ENCODE measurements at places on chromosomes 4 and X.

DNA sequence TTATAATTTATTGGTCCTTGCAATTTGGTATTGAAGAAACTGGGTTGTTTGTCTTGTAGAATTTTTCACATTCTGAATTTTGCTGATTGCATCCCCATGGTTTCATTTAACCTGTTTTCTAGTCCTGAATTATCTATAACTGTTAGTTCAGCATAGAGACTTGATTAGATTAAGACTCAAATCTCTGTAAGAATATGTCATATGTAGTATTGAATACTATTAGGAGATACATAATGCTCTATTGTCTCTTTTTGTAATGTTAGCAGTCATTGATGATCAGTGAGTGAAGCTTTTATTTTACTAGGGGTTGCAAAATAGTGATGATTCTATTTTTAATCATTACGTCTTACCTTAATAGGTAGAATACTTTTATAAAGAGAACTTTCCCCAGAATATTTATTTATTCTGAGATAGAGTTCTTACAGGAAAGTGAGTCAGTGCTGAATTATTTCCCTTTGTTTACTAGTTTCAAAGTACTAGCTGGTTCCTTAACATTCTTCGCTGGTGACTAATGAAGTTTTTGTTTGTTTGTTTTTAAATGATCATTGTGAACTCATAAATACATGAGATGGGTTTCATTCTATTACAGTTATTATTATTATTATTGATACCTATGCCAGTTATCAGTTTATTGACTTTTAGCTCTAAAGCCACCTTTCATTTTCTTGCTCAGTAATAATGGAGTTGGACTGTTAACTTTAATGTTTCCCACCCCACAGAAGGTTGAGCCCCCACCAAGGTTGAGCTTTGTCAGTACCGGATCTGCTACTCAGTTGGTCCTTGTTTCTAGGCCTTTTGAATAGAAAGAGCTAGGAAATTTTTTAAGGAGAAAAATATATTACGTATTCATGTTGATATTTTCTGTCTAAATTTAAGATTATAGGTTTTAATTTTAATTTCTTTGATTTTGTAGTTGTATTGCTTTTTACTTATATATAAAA is 102.3 kb downstream of the LARP1B start:
- no peak for DNase-seq

DNA sequence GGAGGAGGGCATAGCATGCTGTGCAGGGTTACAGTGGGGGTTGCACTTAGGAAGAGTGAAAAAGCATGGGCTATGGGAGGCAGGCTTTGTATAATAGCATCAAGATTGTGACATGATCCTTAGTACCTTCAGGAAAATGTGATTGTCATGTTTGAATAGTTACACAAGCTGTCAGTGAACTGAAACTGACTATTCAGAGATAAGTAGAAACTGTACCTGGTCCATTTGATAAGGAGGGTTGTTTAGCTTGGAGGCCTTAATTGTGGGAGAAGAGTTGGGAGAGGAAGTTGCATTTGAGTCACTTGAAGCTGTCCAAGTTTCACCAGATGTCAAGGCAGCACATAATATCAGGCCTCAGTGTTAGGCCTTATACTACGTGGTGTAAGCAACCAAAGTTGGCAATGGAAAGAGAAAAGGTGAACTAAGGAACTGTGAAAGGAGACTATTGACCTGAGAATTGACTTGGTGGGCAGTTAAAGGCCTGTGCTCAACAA is 85.0 kb downstream of the TEX13C start:
- no peak for DNase-seq

- DNase-seq, result no peak
Observed at GRCh38 chr4:6290256-6290655, 20.6 kb downstream of the WFS1 start.

DNA sequence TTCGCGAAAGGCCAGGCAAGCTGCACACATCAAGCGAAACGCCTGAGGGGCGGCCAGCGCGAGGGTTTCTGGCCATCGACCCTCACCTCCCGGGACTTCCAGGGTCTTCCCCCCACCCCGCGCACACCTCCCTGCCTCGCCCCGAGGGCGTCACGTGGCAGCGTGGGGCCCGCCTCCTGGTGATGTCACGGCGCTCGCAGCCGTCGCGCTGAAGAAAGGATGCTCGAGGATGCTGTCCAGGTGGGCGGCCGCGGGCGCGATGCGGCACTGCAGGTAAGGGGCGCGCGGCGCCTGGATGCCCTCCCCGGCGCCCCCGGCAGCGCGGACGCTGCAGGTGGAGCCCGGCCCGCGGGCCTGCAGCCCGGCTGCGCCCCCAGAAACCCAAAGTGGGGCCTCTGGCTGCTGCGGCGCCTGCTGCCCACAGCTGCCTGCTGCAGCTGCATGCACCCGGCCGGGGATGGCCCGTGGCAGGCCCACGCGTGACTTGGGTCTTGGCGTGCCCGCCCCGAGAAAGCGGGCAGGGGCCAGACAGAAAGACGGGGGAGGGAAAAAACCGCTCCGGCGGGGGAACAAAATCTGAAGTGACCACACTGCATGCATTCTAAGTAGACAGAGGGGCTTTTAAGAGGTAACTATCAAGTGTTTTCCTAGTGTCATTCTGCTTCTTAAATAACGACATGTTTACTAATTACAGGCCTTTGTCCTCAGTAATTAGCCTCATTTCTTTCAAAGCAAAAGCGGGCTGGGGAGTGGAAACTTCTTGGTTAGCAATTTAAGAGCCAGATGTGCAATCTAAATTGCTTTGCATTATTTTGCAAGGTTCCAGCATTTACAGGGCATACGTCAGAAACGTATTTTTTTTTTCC is 1.7 kb downstream of the CLCN4 start:
- no peak for DNase-seq

DNA sequence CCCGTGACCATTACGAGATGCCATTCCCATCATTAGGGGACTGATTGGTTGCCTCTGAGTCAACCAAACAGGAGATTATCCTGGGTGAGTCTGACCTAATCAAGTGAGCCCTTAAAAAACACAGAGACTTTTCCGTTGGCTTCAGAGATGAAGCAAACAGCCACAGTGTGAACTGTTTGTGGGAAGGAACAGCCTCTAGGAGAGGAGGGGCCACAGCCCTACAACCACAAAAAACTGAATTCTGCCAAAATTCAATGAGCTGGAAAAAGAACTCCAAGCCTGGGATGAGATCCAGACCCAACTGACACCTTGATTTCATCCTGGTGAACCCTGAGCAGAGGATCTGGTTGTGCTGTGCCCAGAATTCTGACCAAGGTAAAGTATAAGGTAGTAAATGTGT is 31.3 kb upstream of the TBL1X start:
- DNase-seq, result no peak
